Neural crest cell (in vitro differentiated cells): ENCODE measurements at places on chromosomes 12 and 14. TPM values are rescaled to one million over a fixed set of nuclear protein-coding genes. Genes with fewer than 3 reads are reported as not detected.

- H3K4me1 ChIP-seq, result peaks cover 12% of the 10 kb centered on the region
- H3K27me3 ChIP-seq, result no peaks in the 10 kb centered on the region
- no peak for DNase-seq
Observed at GRCh38 chr12:132065609-132066344, 78.3 kb downstream of the DDX51 start.

SLC17A8 gene
- not detected in 2 replicates for total RNA-seq

DNA sequence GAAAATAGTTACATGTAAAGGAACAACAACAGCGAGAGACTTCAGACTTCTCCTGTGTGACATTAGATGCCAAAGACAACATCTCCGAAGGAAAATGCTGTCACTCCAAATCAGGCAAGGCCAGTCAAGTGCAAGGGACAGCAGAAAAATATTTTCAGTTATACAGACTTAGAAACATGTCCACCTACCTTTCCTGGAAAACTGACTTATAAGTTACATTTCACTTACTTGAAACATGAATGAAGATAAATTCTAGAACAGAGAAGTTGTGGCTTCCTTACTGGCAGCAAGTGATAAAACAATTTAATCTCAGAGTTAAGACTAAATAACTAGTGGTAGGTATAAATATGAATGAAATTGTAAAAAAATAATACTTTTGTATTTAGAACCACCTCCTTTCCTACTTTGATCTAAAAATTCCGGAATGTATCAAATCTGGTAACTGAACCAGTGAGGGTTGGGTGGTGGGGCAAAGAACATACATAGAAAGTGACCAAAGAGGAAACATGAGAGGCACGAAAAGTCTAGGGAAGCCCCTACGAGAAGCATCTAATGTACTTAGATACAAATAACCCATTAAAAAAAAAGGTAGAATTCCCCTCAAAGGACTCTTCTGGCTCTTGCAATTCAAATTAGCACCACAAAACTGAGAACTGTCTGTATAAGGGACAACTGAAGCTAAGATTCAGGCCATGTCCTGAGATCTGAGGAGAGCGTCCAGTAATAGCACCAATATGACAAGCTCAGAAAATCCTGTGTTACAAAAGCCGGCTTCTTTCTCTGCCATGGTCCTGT lies 21.2 kb downstream of the MTHFD1 start:
- no peak overlapping the region for H3K4me3 ChIP-seq
- peaks cover 17% of the 10 kb centered on the region for H3K36me3 ChIP-seq
- no peak for DNase-seq
- H3K4me1 ChIP-seq, result peaks cover 9% of the 10 kb centered on the region

AKAP5 gene
- 1.3 and 1.4 TPM in 2 replicates for total RNA-seq

- no peak within 1 kb of the TSS for H3K27ac ChIP-seq
- peak; percentile 44 for DNase-seq
- H3K36me3 ChIP-seq, result peaks cover 3% of the 10 kb centered on the region
- H3K27me3 ChIP-seq, result peaks cover 98% of the 10 kb centered on the region
- H3K4me3 ChIP-seq, result peak within 1 kb of the TSS; percentile 77
- peaks cover 42% of the 10 kb centered on the region for H3K4me1 ChIP-seq
Observed at GRCh38 chr14:94769391-94770250, at the start of gene GSC. Gene GSC, minus strand, starts transcription at chr14:94770113. Its CDS starts 98 bp downstream, at chr14:94770015.
